ENCODE measurements at places on chromosomes 7 and 10. TPM values are rescaled to one million over a fixed set of nuclear protein-coding genes. Genes with fewer than 3 reads are reported as not detected.

DNA sequence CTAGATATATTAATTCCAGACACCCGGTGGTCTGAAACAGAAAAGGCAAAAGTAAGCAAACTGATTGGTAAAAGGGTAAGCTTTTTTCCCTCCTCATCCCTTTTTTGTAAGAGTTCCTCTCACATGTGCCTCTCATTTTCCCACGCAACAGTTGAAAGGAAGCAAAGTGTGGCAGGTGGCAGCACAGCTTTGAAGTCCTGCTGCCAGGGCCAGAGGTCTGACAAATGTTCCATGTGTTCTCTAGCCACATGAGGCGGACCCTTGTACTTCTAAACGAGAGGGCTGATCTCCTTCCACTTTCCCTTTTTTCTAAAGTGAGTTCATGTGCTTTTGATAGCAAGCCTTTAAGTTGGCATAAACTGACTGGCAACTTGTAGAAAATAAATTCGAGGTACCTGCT lies 217.5 kb downstream of the POLR1F start:
- no peaks in the 10 kb centered on the region for H3K4me1 ChIP-seq
- H3K27ac ChIP-seq, result no peak overlapping the region
- DNase-seq, result no peak
- H3K4me3 ChIP-seq, result no peak overlapping the region
- H3K36me3 ChIP-seq, result no peaks in the 10 kb centered on the region

- H3K27me3 ChIP-seq, result no peaks in the 10 kb centered on the region
- H3K4me3 ChIP-seq, result no peak overlapping the region
- no peak overlapping the region for H3K27ac ChIP-seq
- peak; percentile 38 for DNase-seq
Measured at GRCh38 chr10:61284222-61284890, 168.8 kb downstream of the TMEM26 start.

DNA sequence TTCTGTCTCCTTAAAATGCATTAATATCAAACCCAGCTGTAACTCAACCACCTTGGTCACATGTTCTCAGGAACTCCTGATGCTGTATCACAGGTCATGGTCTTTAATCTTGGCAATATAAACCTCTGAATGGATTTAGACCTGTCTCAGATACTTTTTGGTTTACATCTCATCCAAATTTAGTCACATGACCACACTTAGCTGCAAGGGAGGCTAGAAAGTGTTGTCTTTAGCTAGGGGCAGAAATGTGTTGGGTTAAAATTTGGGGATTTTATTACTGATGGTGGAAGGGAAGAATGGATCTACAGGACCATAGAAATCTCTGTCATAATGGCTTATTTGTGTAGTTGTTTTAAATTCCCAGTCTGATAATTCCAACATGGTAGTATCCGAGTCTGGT lies 29.6 kb upstream of the IL15RA start:
- no peaks in the 10 kb centered on the region for H3K36me3 ChIP-seq
- H3K4me1 ChIP-seq, result no peaks in the 10 kb centered on the region
- H3K27me3 ChIP-seq, result no peaks in the 10 kb centered on the region
- H3K4me3 ChIP-seq, result no peak overlapping the region
- no peak for DNase-seq

DNA sequence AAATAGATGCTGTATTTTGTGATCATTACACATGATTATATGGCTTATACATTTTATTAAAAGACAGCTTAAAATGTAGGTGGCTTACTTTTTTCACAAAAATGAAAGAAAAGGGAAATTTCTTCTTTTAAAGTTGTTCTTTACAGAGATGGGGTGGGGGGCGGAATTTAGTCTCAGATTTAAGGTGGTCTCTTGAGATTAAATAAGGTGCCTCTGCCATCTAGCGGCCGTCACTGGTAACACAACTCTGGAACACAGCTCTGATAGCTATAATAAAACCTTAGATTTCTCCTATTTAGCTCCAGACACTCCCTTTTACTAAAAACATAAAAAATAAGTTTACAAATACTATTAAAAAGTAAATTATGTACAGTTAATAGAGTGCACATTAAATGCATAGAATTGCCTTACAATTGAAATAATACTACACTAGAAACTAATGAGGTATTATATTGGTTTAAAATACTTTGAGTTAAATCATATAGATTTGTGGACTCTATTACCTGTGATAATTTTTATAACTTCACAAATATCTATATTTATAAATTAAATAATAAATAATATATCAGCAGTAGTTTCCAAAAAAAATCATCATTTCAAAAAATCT lies 210.9 kb downstream of the DGKB start:
- no peaks in the 10 kb centered on the region for H3K27me3 ChIP-seq
- peak; percentile 21 for DNase-seq
- H3K4me1 ChIP-seq, result no peaks in the 10 kb centered on the region
- H3K27ac ChIP-seq, result no peak overlapping the region
- no peak overlapping the region for H3K4me3 ChIP-seq

GRCh38 chr10:48520594-48520993 lies 84.3 kb downstream of the ARHGAP22 start:
- DNase-seq, result no peak
- no peaks in the 10 kb centered on the region for H3K36me3 ChIP-seq
- H3K27me3 ChIP-seq, result peaks cover 7% of the 10 kb centered on the region
- H3K27ac ChIP-seq, result no peak overlapping the region
- no peak overlapping the region for H3K4me3 ChIP-seq

GRCh38 chr7:154928136-154929005 lies 74.6 kb downstream of the PAXIP1 start:
- H3K36me3 ChIP-seq, result no peaks in the 10 kb centered on the region
- H3K4me1 ChIP-seq, result no peaks in the 10 kb centered on the region
- peaks cover 2% of the 10 kb centered on the region for H3K27me3 ChIP-seq
- DNase-seq, result peak; percentile 80

DNA sequence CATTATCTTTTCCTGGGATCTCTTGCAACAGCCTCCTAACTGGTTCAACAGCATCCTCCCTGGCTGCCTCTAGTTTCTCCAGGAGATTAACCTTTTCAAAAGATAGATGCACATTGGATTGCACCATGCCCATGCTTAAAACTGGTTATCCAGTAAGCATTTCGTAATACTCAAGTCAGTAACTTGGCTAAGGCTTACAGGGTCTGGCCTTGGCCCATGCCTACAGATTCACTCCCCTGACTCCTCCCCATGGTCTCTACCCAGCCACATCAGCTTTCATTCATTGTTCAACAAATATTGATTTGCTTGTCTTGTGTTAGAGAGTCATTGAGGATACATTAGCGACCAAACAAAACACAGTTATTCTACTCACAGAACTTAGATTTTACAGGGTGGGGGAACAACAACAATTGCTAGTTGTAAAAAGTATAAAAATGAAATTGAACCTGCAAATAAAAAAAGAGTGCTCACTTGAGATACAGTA lies 1.8 kb upstream of the KIF20B start:
- H3K36me3 ChIP-seq, result no peaks in the 10 kb centered on the region
- no peak overlapping the region for H3K4me3 ChIP-seq
- DNase-seq, result no peak
- peaks cover 6% of the 10 kb centered on the region for H3K4me1 ChIP-seq
- no peak overlapping the region for H3K27ac ChIP-seq

DNA sequence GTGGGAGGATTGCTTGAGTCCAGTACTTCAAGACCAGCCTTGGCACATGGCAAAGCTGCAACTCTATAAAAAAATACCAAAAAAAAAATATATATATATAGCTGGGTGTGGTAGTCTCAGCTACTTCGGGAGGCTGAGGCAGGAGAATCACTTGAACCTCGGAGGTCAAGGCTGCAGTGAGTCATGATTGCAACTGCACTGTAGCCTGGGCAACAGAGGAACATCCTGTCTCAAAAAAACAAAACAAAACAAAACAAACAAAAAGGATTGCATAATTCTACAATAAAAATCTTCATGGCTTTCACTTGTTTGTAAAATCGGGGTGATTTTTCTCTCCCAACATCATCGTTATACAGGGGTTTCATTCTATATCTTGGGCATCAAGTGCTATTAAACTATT lies 35.1 kb downstream of the GUSB start:
- H3K27ac ChIP-seq, result no peak overlapping the region
- H3K36me3 ChIP-seq, result no peaks in the 10 kb centered on the region
- H3K4me1 ChIP-seq, result no peaks in the 10 kb centered on the region
- DNase-seq, result no peak
- no peaks in the 10 kb centered on the region for H3K27me3 ChIP-seq
- no peak overlapping the region for H3K4me3 ChIP-seq

DNA sequence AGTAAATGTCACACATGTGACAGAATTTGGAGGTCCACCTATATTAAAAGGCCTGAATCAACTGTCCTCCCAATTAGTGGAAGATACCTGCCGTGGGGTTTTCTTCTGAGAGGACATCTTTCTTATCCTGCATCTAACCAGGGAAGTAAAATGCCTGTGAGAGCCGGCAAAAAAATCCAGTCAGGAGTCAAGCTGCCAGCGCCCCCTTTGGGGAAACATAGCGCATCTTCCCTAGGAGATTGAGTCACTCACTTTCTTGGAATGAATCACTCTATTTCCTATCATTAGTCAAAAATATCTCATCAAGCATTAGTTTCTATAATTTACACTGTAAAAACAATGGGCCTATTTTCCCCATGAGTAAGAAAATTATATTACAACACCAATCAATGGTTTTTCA lies 66.4 kb upstream of the ANK3 start:
- H3K27ac ChIP-seq, result no peak overlapping the region
- no peaks in the 10 kb centered on the region for H3K36me3 ChIP-seq
- no peak for DNase-seq

DNA sequence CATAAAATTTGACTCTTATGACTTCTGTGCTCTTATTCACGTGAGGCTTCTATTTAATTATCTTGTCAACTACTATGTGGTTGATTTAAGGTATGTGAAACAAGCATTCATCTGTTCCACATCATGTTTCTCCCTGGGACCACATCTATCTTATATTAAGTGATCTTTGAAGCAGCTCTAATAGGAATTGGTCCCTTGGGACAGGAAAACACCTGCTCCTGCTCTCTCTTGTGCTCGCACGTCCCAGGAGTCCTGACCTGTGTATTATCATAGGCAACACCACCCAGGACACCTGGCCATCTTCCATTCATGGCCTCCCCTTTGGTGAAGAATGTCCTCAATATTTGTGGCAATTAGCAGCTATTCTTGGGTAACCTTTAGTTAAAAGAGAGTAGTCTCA lies 269.2 kb downstream of the NRG3 start:
- no peaks in the 10 kb centered on the region for H3K4me1 ChIP-seq
- no peak for DNase-seq
- H3K27ac ChIP-seq, result no peak overlapping the region
- H3K4me3 ChIP-seq, result no peak overlapping the region

- H3K36me3 ChIP-seq, result no peaks in the 10 kb centered on the region
- peak; percentile 33 for DNase-seq
- H3K27ac ChIP-seq, result peak overlapping the region; percentile 76
- peak overlapping the region; percentile 72 for H3K4me3 ChIP-seq
- peaks cover 18% of the 10 kb centered on the region for H3K4me1 ChIP-seq
- no peaks in the 10 kb centered on the region for H3K27me3 ChIP-seq
Measured at GRCh38 chr10:95560278-95561176, 644 bp downstream of the SORBS1 start.

- DNase-seq, result no peak
- H3K27ac ChIP-seq, result no peak overlapping the region
- no peaks in the 10 kb centered on the region for H3K36me3 ChIP-seq
- H3K4me3 ChIP-seq, result no peak overlapping the region
Measured at GRCh38 chr7:134789967-134790685, 10.7 kb downstream of the CALD1 start.

DNA sequence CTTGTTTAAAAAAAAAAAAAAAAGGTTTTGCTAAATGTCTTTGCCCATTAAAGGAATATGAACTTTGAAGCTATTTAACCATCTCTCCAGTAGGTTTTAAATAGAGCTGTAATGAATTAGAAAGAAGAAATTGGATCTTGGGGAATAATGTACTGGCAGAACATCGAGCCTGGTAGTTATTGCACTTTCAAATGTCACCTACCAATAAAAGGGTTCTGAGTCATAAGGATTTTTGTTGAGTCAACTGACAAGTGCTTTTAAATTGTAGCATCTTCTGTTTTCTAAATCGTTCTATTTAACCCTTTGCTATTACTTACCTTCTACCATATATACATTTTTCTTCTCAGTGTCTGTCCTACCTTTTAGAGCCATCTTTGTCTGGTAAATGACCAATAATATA lies 10.7 kb downstream of the CUTC start:
- no peak overlapping the region for H3K27ac ChIP-seq
- H3K27me3 ChIP-seq, result no peaks in the 10 kb centered on the region
- no peak overlapping the region for H3K4me3 ChIP-seq
- no peak for DNase-seq

DNA sequence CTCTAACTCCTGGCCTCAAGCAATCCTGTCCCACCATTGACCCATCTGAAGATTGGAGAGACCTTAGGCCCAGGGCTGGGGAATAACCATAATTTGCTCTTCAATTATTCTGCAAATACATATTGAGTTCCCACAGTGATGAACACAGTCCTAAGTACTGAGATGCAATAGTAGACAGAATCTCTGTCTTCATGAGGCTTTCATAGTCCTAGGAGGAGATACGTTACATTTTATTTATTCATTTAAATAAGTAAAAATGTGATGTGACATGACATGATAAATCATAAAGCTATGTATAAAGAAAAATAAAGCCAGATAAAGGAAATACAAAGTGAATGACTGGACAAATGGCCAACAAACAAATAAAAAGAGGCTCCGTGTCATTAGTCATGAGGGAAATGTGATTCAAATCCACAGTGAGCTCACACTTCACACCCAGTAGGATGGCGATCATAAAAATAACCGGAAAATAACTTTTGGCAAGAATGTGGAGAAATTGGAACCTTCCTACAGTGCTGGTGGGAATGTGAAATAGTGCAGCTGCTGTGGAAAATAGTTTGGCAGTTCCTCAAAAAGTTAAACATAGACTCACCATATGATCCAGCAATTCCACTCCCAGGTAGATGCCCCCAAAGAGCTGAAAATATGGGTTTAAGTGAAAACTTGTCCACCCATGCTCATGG lies 52.1 kb upstream of the JCAD start:
- H3K27ac ChIP-seq, result no peak overlapping the region
- DNase-seq, result no peak
- H3K4me1 ChIP-seq, result peaks cover 9% of the 10 kb centered on the region
- no peak overlapping the region for H3K4me3 ChIP-seq
- no peaks in the 10 kb centered on the region for H3K36me3 ChIP-seq

DNA sequence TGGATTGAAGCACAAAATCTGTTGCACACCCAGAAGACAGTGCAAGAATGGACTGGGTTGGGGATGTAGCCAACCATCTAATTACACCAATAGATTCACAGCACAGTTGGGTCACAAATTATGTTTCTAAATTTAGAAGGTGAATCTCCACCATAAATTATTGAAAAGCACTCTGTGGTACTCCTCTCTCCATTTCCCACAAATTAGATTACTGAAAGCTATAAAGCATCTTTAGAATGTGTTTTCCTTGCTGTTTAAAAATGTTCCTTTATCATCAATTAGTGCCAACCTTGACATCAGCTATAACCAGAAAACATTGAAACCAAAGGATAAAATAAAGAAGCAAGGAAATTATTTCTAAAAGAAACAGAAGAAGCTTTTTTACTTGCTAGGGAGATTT lies 39.9 kb upstream of the HDAC9 start:
- DNase-seq, result no peak
- H3K4me3 ChIP-seq, result no peak overlapping the region
- H3K27me3 ChIP-seq, result no peaks in the 10 kb centered on the region
- H3K36me3 ChIP-seq, result no peaks in the 10 kb centered on the region
- H3K4me1 ChIP-seq, result no peaks in the 10 kb centered on the region

- H3K27me3 ChIP-seq, result no peaks in the 10 kb centered on the region
- no peaks in the 10 kb centered on the region for H3K4me1 ChIP-seq
- H3K4me3 ChIP-seq, result no peak overlapping the region
- DNase-seq, result no peak
Measured at GRCh38 chr7:92685136-92686042, 95.2 kb upstream of the FAM133B start.

Gene CLCN1
- total RNA-seq, result 0.28 TPM

Gene SH2B2
- 4.1 TPM for total RNA-seq

Gene NEUROD6
- total RNA-seq, result 10.4 TPM

Gene CXCL12
- 103 TPM for total RNA-seq

Gene PITX3
- total RNA-seq, result 1.6 TPM

Gene C7orf57
- 1.8 TPM for total RNA-seq

Gene RNF32
- total RNA-seq, result 1.4 TPM

Gene RPEL1
- total RNA-seq, result 0.11 TPM

Measured in spinal cord (tissue), 10 donors.